Kidney tubule cell (primary cell): ENCODE measurements at places on chromosomes 4 and X.

- no peak for DNase-seq
Measured at GRCh38 chr4:149702414-149703293, 113.0 kb downstream of the IQCM start.

DNA sequence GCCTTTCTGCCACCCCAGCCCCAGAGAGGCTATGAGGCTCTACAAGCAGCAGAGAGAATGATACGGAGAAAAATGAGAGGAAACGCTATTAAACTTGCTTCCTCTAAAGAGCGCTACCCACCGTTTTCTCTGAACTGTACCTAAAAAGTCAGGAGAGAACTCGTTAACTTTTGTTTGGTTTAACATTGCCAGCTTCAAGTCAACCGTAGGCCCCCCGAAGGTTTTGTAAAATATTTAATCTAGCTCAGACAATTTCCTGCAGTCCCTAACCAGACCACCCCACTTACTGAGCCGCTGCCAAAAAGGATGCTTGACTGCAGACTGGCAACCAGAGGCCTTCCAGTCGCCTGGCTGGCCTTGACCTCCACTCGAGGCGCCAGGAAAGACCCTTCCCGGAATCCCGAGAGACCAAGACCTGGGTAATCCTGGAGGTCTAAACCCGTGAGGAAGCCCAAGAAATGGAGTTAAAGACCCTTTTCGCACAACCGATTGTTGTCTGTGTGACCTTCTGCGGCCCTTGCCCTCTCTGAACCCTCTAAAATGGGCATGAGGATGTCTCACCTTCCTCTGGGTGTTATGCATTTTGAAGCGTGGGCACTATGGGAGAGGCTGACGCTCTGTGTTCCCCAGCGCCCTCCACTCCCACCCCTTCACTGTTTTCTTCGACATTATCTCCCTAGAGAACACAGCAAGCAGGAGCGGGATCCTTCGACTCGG lies 86.3 kb downstream of the BCOR start:
- DNase-seq = no peak

DNA sequence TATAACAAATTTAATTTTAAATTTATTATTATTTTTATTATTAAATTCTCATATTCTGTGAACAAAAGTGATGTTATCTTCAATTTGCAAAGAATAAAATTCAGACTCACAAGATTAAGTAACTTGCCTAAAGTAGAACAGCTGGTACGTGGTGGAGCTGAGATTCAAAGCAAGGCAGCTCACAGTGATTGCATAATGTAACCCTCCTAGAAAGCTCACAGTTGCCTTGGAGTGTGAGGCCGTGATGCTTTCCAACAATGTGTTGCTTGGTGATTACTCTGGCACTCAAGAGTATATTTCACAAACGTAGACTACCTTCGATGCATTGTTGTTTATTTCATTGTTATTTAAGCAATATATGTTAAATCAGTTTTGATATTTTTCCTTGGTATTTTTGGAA lies 1039.2 kb upstream of the PABPC4L start:
- DNase-seq = no peak

DNA sequence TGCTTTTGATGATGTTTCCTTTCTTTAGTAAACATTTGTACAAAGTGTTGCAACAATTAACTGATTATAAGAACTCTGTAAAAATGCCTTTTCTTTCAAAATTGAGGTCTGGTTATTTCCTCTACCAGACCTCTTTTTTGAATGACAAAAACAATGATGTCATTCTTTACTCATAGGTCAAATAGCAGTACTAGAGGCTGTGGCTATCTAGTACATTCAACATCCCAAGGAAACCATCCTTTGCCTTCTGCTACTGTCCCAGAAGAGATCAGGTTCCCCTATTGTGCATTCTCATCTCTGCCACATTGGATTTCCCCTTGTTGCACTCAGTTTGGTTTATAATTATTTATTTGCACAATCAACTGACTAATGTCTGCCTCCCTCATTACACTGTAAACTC lies 19.1 kb upstream of the MAD2L1 start:
- no peak for DNase-seq

GRCh38 chrX:37926700-37927099 lies 79.3 kb upstream of the DYNLT3 start:
- peak; percentile 50 for DNase-seq

DNA sequence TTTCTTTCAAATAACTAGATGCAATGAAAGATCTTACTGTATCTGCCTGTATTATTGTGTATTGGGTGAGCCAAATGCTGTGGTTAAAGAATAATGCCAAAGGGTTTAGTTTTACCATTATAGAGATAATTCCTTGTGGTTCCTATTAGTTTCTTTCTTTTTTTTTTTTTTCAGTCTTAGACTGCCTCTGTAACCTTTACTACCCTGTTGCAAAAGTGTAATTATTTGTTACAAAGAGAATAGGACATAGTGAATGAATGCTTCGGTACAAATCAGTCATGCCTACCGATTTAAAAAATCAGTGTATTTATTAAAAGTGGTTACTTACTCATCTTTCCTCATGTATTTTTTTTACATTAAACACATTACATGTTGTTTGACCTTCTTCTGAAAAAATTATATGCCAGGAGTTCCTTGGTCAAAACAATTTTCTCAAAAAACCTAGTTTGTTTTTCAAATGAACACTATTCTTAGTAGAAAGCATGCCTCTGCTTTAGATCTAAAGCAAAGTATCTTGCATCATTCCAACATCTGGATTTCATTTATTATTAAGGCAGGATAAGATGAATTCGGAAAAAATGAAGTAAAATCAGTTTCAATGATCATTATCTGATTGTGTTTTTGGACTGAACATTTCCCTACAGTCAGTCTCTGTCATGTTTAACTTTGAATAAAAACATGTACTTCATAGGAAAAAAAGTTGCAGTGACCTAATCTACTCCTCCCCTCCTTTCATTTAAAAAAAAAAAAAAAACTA lies 21.2 kb upstream of the SYNPO2 start:
- no peak for DNase-seq

- DNase-seq = no peak
Measured at GRCh38 chrX:118594697-118595420, 99.2 kb downstream of the DOCK11 start.

DNA sequence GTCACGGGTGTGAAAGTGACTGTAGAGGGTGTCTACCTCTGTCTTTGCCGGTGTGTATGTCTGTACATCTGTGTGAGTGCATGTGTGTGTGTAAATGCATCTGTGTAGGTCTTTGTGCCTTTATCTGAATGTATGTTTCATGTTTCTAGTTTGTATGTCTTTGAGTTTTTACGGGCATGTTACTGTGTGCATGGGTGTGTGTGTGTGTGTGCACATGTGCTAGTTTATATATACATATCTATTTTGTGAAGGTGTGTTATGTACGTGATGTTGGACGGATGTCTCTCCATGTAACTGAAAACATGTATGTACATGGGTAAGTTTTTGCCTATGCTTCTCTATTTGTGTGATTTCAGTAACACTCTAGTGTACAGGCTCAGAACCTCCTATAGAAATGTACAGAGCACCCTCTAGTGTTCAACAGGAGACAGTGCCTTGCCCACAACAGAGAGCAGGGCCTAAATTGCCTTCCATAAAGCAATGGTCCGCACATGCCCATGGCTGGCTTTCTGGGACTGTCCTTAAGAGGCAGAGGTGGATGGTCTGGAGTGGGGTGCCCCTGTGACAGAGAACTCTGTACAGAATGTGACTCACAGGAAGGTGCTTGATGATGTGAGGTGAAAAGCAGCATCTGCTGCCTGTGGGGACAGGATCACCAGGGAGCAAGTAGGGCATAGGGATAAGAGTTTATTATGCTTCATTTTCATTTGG lies 343.5 kb downstream of the RAPGEF2 start:
- DNase-seq = peak; percentile 83

DNA sequence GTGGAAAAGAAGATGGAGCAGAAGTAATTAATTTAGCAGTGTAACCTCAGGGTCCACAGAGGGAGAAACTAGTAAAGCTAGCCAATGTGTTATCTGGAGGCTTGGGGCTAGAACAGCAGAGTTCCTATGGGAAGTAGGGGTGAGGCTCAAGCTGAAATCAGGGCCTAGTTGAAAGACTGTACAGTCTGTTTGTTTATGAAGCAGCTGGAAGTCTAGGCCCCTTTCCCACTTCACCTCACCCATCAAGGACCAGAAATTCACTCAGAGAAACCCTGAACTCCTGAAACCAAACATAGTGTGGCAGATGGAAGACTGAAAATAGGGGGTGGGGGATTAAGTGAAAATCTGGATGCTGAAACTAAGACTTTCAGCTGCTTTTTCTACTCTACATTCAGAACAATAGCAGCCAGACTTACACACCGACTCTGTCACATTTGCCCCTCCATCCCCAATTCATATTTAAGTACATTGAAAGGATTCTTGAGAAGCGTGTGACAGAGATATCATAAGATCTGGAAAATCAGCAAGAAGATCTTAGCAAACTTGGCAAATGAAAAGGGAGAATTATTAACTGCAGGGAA lies 32.6 kb upstream of the FAM241A start:
- no peak for DNase-seq

GRCh38 chr4:28254003-28254402 lies 1393.4 kb downstream of the STIM2 start:
- DNase-seq = no peak

GRCh38 chr4:80229590-80229989 lies 32.3 kb downstream of the PRDM8 start:
- DNase-seq = no peak

- DNase-seq = no peak
Measured at GRCh38 chr4:108399610-108400265, 220.6 kb upstream of the RPL34 start.

DNA sequence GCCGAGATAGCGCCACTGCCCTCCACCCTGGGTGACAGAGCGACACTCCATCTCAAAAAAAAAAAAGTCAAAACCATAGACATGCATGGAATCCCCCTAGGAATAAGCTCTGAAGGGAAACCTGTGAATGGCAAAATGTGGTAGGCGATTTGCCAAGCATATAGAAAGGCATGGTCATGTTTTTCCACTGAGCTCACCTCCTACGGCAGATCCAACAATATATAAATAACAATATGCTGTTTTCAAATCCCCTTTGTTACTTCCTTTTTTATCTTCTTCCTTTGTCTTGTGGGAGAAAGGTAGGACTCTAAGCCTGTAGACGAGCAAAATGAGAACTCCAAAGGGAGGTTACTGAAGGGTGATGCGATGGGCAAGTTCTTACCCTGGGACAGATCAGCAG lies 219.0 kb downstream of the PALLD start:
- no peak for DNase-seq

GRCh38 chrX:10022580-10023245 lies 55.6 kb downstream of the CLDN34 start:
- DNase-seq = peak; percentile 59

GRCh38 chr4:10462876-10463275 lies 5.7 kb upstream of the ZNF518B start:
- DNase-seq = no peak

GRCh38 chr4:2793586-2794485 lies 951 bp downstream of the SH3BP2 start:
- peak; percentile 77 for DNase-seq

DNA sequence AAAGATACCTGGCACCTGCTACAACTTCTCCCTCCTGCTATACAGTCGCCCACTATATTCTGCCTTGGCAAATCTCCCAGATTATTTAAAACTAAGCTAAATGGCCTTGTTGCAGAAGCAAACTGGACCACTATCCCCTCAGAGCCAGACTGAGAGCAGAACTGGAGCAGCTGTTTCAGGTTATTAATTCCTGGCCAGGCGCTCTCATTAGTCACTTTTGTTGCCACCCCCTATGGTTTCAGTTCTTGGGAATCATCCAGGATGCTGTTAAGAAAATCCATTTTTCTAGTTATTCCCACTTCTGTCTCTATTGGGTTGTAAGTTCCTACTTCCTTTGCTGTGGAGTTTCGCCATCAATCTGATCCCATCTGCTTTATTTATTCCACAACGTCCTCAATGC lies 30.1 kb downstream of the ADGRA3 start:
- peak; percentile 47 for DNase-seq

GRCh38 chr4:132737344-132737743 lies 411.8 kb upstream of the PCDH10 start:
- no peak for DNase-seq

DNA sequence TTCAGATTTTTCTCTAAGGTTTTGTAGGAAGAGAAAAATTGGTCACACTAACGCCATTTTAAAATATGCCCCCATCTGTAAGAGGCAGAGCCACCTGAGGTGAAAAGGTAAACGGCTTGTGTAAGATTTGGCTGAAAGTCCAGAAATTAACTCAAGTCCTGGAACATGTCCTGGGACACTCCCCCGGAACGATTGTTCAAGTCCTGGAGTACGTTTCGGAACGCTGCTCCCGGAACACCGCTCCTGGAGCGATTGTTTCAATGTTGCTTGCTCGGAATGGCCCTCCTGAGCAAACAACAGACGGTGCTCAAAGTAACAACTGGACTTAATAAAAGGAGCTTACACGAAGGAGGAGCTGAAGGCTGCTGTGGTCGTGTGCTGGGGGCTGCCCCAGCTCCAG lies 796.5 kb upstream of the SLIT2 start:
- no peak for DNase-seq

DNA sequence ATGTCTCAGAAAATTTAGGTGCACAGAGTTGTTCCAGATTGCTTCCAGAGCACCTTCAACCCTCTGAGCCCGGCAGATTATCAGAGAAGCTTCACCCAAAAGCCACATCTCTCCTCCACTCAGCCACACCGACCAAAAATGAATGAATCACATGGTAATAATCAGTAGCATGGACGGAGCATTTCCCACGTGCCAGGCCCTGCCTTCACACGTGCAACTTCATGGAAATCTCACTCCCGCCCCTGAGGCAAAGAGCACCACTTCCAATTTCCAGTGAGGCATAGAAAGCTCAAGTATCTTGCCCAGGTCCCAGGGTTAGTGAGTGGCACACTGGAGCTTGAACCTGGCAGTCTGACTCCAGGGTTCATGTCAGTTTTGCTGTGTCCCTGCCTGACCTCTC lies 56.5 kb downstream of the RELL1 start:
- no peak for DNase-seq

DNA sequence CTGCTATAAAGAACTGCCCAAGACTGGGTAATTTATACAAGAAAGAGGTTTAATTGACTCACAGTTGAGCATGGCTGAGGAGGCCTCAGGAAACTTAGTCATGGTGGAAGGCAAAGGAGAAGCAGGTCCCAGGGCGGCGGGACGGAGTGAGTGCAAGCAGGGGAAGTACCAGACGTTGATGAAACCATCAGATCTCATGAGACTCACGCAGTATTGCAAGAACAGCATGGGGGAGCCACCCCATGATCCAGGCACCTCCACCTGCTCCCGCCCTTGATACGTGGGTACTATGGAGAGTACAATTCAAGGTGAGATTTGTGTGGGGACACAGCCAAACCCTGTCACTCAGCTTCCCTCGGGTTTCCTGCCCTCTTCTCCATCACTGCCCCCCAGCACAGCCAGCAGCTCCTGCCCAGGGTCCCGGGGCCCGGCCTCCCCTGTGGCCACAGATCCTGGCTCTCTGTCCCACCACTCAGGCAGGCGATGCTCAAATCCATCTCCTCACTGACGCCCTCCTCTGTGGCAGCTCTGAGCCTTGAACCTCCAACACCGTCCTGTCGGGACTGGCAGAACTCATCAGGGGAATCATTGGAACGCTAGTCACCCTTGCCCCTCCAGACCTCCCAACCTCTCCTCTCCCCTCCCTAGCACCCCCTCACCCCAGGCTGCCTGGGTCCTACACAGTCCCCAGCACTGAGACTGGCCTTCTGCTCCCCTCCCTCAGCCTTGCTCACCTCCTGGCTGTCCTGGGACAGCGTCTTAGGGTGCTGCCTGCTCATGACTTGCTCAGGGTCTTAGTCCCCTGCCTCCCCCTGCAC lies 37.6 kb downstream of the FGFRL1 start:
- DNase-seq = no peak

GRCh38 chr4:185597532-185598188 lies 62.4 kb upstream of the PDLIM3 start:
- DNase-seq = peak; percentile 73

GRCh38 chr4:100391863-100392262 lies 126.0 kb downstream of the EMCN start:
- DNase-seq = peak; percentile 59
